ENCODE measurements at places on chromosomes 3 and 15.

DNA sequence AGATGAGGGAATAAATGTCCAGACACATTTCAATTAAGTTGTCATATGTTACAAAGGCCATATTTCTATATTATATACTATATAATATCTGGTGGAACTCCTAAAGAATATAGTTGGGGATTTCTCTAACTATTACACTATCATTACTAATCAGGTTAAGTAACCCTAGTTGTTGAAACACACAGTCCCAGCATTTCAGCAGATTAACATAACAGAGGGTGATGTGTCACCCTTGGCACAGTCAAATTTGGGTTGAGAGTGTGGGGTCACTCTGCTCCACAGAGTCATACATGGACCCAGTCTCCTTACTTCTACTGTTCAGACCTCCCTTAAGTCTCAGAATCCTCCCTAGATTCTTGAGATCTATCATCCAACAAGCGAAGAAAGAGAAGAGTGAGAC, 496.4 kb upstream of the MDFIC2 start:
- DNase-seq: no peak

GRCh38 chr15:58227706-58228543, 89.7 kb downstream of the AQP9 start:
- peak; percentile 20 for DNase-seq

- DNase-seq: no peak
Measured at GRCh38 chr15:39651881-39652280, 71.0 kb downstream of the THBS1 start.

GRCh38 chr3:182920515-182921084, 59.7 kb downstream of the DCUN1D1 start:
- no peak for DNase-seq

DNA sequence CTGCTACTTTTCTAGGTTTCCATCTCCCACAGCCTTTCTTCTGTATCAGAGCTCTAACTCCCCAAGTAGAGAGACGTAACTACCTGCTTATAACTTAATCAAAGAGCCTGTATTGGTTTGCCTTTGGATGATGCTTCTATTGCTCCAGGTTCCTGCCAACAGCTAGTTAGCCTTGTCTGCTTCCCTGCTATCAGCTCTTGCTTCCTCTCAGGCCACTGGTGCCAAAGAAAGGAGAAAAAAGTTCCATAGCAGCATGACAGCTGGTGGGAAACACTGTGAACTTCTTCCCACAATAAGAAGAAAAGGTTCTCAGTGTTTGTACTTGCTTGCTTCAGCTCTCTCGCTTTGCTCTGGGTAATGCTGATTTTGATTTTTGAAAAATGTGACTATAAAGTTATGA, 206.6 kb downstream of the GBE1 start:
- DNase-seq: no peak

- no peak for DNase-seq
Measured at GRCh38 chr3:140898340-140899180, 43.1 kb upstream of the SLC25A36 start.

GRCh38 chr15:73540161-73540560, 93.0 kb downstream of the NPTN start:
- no peak for DNase-seq

DNA sequence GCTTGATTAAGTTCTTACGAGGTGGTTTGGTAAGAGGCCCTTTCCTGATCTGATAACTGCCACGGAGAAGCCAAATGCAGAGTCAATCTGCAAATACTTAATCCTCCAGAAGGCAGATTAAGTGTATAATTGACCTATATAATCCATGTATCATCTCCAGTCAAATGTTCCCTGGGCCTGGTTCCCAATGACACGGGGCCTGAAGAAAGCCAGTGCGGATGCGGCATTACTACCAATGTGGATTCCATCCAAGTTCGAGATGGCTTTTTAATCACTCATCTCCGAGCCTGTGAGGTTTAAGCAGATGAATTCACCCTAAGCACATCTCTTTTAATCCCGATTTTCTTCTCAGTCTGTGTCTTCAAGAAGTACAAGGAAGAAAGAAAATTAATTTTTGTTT, 60.0 kb upstream of the FEZF2 start:
- no peak for DNase-seq

DNA sequence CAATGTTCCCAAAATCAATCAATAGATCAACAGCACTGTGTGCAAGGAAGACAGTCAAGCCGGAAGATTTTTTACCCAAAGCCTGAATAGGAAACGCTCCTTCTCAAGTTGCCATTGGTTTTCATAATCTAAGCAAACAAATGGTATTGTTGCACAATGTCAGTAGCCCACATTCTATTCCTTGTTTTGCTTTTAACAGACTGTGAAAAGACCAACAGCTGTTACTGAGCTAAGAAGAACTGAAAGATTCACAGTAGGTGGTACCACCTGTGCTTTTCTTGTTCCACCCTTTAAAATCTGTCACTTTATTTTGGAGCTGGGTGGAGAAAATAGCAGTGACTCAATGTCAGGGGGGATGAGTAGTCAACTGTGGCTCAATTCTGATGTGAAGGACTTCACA, 357.5 kb upstream of the CADM2 start:
- DNase-seq: no peak

DNA sequence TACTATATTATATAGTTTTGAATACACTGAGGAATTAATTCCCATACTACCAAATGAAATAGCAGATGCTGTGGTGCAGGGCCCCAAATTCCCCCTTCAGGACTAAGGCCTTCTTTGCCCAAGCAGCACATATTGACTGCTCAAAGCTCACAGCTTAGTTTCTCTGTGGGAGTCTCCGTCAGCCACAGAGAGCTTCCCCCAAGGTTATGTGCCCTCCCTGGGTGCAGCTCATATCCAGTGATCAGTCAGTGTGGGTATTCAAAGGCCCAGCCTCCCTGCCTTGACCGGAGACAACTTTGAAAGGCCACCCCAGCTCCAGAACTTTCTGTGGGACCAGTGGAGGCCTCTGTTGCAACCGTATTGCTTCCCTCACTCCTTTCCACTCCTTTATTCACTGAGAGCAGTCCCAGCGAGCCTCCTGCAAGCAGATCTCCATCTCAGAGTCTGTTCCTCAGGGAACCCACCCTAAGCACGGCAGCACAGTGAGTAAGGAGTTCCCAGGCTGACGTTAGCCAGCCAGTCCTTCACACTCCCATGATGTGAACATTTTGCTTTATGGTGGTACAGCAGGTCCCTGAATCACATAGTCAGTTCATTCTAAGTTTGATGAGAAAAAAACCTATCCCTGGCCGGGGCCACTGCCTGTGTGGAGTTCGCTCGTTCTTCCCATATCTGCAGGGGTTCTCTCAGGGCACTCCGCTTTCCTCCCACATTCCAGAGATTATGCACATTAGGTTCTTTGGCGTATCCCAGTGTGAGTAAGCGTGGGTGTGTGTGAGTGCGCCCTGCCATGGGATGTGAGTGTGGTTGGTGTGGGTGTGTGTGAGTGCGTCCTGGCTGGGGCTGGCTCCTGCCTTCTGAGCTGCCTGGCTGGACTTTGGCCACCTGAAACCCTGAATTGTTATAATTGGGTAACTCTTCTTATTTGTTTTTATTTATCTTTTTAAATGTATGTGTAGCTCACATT, 64.4 kb upstream of the PPARG start:
- no peak for DNase-seq

DNA sequence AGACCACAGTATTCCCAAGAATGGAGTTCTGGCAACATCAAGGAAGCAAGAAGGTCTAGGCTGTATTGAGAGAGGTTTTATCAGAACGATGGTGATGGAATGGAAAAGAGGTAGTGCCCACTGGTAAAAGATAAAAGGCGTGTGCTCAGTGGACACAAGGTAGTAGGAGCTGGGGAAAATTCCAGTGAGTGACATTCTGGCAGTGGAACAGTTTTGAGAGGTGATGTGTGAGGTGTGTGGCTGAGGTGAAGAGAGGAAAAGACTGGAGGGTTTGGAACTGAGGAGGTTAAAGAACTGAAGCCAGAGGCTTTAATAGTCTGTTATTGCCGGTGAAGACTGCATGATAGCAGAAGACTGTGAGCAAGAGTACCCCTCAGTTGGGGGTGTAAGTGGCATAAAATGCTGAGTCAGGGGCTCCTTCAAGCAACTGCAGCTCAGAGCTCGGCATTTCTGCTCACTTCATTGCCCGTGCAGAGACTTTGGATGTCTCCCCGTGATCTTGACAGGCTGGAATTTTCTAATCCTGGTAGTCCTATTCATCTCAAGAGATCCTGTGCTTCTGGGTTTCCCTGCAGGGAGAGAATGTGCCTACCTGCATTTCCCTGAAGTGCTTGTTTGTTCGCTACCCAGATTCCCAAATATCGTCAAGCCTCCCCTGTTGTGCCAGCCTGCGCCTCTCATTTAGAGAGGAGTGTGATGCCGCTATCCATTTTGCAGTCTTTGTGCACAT, 191.0 kb downstream of the SATB1 start:
- DNase-seq: no peak

DNA sequence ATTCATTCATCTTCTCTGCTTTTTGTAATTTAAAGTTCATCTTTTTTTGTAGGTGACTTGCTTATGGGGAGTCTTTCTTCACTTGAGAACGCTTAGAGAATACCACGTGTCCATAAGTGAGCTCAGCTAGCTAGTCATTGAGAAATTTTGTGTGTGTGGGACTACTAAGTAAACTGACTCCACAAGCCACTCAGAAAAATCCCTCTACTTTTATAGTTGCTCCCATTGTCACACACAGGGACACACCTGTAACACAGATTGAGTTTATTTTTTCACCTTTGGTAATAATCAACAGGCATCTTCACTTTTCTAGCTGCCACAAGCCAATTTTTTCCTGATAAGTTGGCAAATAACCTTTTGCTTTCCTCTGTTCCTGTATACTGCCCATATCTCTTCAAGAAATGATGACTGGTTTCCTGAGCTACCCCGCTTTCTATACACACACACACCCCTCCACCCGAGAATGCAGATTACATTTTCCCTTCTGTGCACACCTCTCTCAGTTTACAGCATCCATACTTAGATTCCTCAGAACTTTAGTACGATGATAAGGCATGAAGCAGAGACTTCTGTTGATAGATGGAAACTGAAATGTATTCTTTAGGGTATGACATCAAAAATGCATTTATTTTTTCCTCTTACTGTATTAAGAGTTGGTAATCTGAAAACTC, 4.6 kb downstream of the TSC22D2 start:
- DNase-seq: no peak

DNA sequence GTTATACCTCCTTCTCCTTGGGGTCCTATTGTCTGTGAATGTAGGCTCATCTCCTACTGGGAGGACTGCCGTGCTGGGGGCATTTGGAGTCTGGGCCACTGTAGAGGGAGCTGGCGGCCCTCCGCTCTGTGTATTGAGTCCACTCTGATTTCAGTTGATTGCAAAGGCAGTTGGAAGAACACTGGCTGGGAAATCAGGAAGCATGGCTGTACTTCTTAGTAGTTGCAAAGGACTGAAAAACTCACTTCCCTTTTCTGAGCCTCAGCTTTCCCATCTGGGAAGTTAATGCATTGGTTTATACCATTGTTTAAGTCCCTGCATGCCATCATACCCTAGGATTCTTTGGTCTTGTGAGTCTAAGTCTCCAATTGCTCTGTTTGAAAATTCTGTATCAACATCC, 46.7 kb downstream of the TMED3 start:
- no peak for DNase-seq

DNA sequence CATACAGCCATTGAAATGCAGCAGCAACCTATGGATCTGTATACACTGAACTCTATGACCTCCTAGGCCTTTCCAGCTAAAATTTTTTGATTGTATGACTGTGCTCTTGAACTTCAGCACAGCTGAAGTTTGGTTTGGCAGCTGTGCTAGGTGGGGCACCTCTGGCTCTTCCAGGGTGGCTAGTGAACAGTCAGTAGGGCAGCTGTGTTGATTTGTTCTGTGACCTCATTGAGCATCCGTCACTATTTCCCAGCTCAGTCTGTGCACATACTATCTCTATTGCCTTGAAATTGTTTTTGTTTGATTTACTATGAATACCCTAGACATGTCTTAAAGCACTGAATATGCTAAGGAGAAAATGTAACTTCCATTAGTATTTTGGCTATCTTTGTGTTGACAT, 363.2 kb upstream of the NAALADL2 start:
- DNase-seq: no peak

DNA sequence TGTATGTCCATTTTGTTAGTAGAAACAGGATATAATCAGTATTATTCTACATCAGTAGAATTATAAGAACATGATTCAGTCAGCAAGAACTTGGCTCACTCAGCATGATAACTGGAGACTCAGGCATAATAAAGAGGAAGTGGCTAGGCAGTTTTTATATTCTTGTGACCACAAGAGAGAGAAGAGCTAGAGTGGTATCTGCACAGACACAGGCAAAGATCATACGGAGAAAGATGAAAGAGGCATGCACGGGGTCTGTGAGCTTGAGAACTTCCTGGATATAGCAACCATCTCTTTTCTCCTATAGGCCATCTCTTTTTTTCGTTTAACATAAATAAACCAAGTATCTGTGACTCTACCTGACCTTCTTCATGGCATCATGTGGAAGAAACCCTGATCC, 46.8 kb downstream of the MYO5A start:
- DNase-seq: no peak
